ENCODE measurements at places on chromosomes 3 and 15.

- no peak for DNase-seq
Observed at GRCh38 chr15:101346928-101347327, 51.9 kb upstream of the SNRPA1 start.

DNA sequence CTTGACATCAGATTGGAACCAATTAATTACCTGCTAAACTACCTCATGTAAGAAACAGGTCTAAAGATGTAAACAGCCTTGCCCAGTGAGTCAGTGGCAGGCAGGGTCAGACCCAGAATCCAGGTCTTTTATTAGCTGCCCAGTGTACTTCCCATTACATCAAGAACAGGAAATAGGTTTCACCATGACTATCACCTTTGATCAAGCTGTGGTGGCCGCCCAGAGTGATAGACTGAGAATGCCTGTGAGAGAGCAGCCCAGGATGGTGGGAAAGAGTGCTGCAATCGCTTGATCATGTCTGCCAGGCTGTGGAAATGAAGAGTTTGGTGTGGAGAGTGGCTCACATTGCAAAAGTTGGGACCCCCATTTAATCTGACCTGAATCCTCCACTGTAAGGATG, 61.3 kb upstream of the PIAS1 start:
- DNase-seq = no peak

GRCh38 chr3:7340795-7341194, 479.9 kb downstream of the GRM7 start:
- no peak for DNase-seq

DNA sequence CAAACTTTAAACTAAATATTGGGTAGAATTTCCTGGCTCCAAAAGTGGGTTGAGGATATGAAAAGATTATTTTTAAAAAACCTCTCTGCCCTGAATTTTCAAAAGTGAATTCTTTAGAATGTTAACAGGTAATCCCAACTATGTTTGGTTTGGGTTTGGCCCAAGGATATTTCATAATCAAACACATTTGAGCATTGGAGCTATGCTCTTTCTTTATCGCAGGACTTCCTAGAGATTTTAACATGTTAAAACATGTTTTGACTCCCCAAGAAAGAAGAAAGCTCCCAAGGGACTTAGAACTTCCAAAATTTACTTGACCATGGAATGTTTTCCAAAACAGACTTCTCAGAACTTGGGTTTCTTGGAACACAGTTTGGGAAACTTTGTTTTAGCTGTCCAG, 75.6 kb upstream of the SYNPR start:
- no peak for DNase-seq

- no peak for DNase-seq
Observed at GRCh38 chr3:139202226-139202958, 141.4 kb upstream of the MRPS22 start.

- no peak for DNase-seq
Observed at GRCh38 chr3:37968813-37969595, 21.6 kb upstream of the VILL start.

GRCh38 chr3:150069154-150069527, 98.4 kb upstream of the PFN2 start:
- no peak for DNase-seq

- DNase-seq = no peak
Observed at GRCh38 chr3:155392138-155392537, 98.7 kb upstream of the STRIT1 start.

DNA sequence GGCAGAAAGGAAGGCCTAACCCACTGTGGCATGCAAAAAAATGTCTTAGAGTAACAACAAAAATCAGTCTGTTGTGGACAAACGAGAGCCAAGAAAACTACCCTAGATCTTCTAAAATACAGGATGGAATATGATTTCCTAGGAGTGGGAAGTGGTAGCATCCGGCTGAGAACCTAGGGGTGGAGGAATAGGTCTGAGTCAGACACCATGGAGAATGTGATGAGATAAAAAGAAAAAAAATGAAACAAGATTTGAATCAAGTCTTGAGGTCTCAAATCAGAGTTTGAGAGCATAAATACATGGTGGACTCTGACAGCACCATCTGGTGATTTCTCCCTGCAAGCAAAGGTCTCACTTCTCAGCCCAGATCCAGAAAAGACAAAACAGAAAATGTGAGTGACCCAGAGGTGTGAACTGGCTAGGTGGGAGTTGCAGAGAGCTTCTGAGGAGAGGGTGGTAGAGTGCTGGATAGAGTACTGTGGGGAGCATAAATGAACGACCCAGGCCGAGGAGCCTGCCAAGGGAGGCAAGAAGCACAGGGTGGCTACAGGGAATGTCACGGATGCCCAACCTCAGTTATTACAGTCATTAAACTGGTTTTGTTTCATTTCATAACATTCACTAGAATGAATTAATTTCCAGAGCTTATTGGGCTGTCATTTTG, 27.6 kb upstream of the VEPH1 start:
- DNase-seq = peak; percentile 52

DNA sequence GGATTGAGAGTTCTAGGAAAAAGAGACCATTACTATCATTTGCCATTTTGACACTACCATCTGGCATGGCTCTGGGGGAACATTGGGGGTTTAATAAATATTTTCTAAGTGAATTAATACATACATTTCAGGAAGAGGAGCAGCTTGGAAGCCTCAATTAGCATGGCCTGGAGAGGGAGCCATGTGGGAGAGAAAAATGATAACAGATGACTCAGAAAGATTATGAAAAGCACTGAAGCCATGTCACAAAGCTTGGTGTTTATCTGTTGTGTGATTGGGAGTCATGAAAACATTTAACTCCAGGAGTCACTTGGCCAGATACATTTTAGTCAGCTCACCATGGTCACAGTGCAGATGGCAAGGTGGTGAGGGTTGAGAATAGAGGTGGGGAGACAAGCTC, 121.0 kb downstream of the SSR3 start:
- no peak for DNase-seq

DNA sequence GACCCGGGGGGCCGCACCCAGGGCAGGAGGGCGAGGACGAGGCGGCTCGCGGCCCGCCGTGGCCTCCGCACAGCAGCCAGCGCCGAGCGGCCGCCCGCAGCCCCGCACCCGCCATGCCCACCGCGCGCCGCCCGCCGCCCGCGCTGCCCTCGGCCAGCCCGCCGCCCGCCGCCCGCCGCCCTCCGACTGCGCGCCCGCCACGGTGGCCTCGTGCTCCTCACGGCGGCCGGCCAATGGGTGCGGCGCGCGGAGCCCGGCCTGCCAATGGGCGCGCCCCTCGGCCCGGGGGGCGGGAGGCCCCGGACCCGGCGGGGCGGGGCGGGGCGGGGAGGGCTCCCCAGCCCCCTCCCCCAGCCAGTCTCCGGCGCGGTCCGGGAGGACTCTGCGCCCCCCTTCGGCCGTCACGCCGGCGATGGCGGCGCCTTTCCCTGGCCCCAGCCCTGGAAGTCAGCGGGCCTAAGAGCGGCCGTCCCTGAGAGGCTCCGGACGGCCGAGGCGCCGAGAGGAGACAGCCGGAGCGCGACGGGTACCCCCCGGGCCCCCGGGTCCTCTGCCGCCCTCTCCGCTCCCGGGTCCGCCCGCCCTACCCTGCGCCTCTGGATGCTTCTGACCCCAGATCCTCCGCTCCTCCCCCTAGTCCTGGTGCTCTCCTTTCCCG, at the start of gene NT5DC2:
Gene NT5DC2 (minus strand): TSS at position 235 of the 658 bp plus-strand sequence. CDS start 120 bp downstream, at position 115.
- peak; percentile 85 for DNase-seq

DNA sequence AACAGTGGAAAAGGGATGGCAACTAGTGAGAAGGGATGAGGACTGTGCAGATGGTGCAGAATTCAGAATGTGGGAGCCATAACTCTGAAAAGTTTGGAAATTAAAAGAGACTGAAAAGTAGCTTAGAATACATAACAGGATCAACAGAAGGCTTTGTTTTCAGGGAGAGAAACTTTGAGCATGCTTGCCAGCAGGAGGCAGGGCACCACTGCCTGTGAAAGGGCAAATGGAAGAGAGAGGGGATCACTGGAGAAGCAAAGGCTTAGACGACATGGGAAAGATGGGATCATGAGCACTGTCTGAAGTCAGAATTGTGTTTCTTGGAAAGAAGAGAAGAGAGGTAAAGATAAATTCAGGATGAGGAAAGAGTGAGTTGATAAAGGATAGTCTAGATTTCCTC, 99.6 kb downstream of the ABI3BP start:
- no peak for DNase-seq

GRCh38 chr3:126816986-126817777, 113.1 kb downstream of the CHCHD6 start:
- no peak for DNase-seq

DNA sequence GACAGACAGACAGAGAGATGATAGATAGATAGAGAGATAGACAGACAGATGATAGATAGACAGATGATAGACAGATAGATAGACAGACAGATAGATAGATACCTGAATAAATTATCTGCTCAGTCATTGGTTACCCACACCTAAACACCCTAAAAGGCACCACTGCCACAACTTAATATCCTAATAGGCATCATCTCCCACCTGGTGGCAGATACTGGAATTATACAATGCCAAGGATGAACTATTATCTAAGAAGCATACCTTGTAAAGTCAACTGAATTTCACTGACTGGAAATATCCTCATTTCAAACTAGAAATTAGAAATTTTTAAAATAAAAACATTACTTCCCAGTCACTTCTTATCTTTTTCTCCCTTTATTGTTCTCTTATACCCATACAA, 19.4 kb upstream of the ATP8B4 start:
- no peak for DNase-seq

DNA sequence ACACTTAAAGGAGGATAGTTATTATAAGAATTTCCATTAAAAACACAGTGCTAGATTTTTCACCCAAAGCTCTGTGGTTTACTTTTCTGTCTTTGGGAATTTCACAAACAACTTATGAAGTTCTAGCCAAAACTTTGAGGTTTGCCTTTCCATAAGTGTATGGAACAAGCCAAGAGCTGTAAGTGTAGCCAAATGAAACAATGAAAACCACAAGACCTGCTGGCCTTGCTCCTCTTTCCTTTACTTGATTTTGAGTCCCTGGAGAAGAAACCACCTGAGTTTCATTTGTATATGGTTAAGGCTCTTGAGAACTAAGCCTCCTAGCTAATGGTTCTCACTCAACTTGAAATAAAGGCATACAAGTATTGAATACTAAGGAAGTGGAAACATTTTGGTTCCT, 365.3 kb upstream of the EPHA3 start:
- no peak for DNase-seq

- no peak for DNase-seq
Observed at GRCh38 chr3:105413343-105413887, 46.7 kb downstream of the ALCAM start.

GRCh38 chr3:127015282-127016042, 32.5 kb downstream of the PLXNA1 start:
- DNase-seq = no peak

DNA sequence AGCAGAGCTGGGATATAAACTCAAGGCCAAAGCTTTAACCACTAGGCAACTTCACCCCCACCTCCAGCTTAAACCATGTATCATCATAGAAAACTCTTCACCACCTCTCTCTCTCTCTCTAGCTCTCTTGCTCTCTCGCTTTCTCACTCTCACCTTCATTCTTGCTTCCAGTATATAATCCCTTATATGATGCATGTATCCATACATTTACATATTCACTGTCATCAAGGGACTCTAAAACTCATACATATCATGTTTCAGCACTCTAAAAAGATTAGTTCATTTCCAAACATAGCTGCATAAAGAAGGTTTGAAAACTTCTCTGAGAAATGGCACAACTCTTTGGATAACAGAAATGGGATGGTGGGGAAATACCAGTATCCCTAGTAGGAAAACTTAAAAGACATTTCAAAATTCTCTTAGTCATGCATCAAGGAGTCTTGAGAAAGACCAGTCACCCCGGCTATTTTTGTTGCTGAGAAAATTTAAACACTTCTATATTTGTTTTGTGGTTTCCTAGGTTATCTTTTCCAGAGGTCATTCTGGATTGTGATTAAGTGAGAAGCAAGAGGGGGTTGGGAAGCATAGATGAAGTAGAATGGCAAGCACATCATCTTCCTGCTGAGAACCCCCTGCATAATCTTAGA, 447.8 kb upstream of the THBS1 start:
- no peak for DNase-seq

DNA sequence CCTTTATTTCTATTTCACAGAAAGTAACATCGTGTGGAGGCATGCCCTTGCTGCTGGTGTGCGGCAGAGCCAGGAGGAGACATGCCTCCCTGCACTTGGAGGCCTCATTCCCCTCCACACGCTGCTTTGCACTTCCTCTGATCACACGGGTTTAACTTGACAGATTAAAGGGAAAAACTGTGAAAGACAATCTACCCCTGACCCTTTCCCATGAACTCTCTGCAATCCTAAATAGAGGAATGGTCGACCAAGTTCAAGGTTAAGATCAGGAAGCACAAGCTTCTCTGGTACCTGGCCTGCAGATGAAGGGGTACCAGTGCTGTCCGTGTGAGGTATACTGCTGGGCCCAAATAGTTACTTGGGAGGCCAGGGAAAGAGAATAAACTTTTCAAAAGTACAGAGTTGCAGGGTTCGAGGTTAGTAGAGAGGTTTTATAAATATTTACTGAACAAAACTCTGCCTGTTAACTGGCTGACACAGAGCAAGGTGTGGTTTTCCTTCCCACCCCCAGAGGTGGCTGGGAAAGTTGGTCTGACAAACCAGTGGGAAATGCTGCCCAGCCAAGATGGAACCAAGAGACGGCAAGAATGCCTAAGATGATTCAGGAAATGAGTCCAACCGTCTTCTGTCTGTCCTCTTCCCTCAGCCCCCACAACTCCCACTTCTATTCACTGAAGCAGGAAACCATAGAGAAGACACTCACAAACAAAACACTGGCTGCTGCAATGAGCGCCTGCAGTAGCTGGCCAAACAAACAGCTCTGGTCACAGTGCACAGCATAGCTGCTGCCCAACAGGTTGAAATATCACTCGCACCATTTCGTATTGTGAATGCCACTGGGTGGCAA, 79.6 kb downstream of the IGF2BP2 start:
- DNase-seq = no peak

DNA sequence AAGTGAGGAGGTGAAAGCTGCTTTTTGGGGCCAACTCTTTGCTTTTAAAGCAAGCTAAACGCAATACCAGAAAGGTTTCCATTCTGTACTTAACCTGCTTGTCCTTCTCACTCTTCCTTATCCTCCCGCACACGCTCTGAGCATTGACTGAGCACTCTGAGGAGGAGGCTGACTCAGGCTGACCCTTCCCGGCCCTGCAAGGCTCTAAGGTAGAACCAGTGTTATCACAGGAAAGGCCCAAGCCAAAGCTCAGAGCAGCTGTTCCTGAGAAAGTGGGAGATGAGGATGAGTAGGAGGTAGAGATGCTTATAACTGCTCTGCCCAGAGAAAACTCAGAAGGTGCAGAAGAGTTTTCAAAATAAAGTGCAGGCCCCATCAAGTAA, 2.3 kb downstream of the B3GNT5 start:
- DNase-seq = no peak

GRCh38 chr3:71863563-71864190, 78.7 kb upstream of the PROK2 start:
- DNase-seq = no peak

- no peak for DNase-seq
Observed at GRCh38 chr3:30760737-30761136, 133.7 kb downstream of the GADL1 start.

- DNase-seq = no peak
Observed at GRCh38 chr15:59936741-59937140, 67.4 kb upstream of the FOXB1 start.

GRCh38 chr3:42539871-42540714, 37.6 kb downstream of the VIPR1 start:
- DNase-seq = no peak

- peak; percentile 68 for DNase-seq
Observed at GRCh38 chr3:65412588-65412987, 626.1 kb downstream of the MAGI1 start.

- no peak for DNase-seq
Observed at GRCh38 chr3:1179146-1179545, 86.3 kb downstream of the CNTN6 start.

GRCh38 chr15:64690008-64690407, 85.4 kb downstream of the RBPMS2 start:
- DNase-seq = no peak

Data from Right ventricle myocardium inferior (tissue), 1 donor.